ENCODE measurements at places on chromosomes 7 and 10.
A peak's percentile ranks its signal among the peaks of the same experiment; 100 is the strongest.

DNA sequence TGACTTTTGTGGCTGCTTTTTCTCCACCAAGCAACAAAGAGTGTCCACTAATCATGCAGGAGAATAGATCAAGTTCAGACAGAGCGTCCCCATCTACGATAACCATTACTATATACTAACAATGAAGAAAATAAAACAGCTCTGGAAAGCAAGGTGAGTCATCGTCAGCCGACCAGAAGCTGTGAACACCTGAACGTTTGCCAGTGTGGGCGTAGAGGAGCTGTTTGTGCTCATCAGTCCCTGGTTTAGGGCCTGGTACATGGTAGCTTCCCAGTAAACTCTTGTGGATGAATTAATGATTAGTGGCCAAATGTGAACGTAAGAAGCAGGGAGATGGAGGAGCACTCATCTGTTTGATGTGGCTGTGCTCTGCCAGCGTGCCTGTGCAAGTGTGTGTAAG is 180.7 kb downstream of the EVX1 start:
- no peak for DNase-seq

DNA sequence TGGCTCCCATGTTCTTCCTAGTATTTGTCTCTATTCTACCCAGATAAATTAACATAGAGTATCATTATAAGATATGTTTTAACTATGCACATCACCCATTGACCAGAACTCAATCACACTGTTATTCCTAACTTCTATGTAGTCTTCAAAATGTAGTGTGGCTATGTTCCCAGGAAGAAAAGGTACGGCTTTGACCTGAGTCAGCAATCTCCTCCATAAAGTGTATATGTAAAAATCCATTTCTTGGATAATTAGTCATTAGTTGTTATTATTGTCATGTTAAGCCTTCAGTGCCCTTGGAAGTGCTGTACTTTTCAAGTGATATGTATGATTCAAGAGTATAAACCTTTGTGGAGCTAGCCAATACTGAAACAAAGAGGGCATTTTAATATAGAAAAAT is 444.0 kb upstream of the ZWINT start:
- no peak for DNase-seq

- DNase-seq = peak; percentile 26
Observed at GRCh38 chr10:88707429-88708155, 1.5 kb downstream of the LIPK start.

DNA sequence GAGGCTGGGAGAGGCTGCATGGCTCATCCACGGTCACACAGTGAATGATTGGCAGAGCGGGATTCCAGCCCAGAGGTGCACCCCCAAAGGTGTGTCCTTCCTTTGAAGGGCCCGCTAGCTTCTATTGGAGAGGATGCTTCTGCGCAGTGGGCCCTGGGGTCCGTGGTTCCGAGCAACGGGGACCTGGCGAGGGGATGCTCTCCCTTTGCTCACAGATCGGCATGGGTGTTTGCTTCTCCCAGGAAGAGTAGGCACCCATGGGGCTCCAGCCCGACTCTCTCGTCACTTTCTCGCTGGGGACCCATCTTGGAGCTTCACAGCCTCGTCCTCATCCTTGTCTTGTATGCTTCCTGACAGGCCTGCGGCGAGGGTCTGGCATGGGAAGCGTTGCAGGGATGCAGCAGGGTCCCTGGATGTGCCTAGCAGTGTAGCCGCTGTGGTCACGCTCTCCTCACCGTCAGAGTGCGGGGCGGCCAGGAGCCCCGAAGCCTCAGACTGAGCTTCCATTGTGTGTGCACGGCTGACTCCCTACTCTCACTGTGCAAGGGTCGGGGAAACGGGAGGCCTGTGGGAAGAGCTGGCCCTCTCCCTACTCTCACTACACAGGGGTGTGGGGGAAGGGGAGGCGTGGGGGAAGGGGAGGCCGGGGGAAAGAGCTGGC is 538.5 kb upstream of the FOXK1 start:
- no peak for DNase-seq

- no peak for DNase-seq
Observed at GRCh38 chr10:51421853-51422252, 277.5 kb downstream of the CSTF2T start.

GRCh38 chr7:133975130-133975529 is 152.0 kb upstream of the LRGUK start:
- DNase-seq = no peak

DNA sequence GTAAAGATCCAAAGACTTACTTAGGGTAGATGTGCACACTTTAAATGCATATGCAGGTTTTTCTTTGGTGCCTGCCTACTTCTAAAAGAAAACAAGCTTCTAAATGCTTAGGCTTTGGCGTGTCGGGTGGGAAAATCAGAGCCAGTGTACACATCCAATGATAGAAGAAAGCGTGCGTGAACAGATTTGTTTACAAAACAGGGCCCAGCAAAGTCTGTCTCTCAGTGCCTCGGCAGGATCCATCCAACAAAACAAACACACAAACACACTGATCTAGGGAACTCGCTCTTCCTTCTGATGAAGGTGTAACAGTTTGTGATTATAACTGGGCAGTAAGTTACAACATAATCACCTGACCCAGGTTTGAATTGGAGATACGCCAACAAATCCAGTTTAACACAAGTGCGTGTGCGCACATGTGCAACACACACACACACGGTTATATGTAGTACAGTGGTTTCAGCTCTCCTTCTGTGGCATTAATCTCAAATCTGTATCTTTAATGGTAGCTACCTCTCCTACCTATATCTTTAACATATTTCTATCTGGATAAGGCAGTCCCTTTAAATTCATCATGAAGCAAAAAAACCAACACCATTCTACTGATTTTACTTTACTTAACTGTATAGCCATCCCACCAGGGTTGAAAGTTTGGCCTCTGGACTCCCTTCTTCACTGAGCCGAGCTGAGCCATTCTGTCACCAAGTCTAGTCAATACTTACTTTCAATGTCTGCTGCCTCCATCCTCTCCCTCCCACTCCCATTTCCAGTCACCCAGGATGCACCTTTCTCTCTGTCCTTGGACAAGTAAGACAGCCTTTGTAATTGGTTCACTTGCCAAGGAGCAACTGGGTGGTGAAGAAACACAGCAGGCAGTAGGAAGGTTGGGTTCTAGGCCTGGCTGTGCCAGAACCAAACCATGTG is 184.4 kb upstream of the KLF14 start:
- DNase-seq = no peak

DNA sequence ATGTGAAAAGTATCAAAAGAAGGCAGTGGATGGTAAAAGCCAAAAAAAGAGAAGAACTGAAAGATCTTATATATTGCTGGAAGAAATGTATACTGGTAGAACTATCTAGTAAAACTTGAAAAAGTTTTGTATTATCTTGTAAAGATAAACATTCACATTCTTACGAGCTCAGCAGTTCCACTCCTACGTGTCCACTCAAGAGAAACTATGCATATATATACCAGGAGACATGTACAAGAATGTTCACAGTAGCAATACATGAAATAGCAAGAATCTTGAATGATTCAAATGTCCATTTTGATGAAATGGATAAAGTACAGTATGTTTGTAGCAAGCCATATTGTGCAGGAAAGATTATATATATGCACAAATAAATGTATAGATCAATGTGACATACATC is 155.0 kb downstream of the RNF133 start:
- no peak for DNase-seq

Measured in stimulated activated CD4-positive, alpha-beta T cell treated with anti-CD3 and anti-CD28 coated beads, TNF-alpha, amount 100 ng/mL, for 24 hours (primary cell).